ENCODE measurements at places on chromosomes 7 and 10. TPM values are rescaled to one million over a fixed set of nuclear protein-coding genes. Genes with fewer than 3 reads are reported as not detected.

MOGAT3 gene
- polyA plus RNA-seq: not detected

NODAL gene
- polyA plus RNA-seq: not detected

KRIT1 gene
- polyA plus RNA-seq: 13.6 TPM

ZNF804B gene
- polyA plus RNA-seq: not detected

MCMBP gene
- 44.8 TPM for polyA plus RNA-seq

VWA2 gene
- not detected for polyA plus RNA-seq

PLCE1 gene
- polyA plus RNA-seq: 0.01 TPM

OTUD1 gene
- 1.3 TPM for polyA plus RNA-seq

TMEM209 gene
- polyA plus RNA-seq: 12.9 TPM

GRCh38 chr10:98295907-98296306 lies 27.9 kb upstream of the LOXL4 start:
- DNase-seq: no peak

DNA sequence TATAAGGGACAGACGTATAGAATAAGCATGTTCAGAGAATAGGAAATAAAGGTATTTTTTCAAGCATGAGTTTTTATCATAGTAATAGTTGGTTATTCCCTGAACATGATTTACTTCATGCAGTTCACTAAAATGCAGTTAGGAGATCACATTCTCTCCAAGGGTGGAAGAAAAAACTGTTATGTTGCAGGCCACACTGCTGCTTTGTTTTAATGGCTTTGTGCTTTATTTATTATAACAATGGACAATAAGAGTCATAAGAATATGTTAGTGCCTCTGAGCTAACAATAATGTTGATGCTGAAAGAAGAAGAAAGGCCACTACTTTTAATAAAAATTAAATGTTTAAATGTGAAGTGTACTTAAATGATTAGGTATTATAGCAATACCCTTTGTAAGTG lies 78.5 kb upstream of the GATAD1 start:
- DNase-seq: no peak

DNA sequence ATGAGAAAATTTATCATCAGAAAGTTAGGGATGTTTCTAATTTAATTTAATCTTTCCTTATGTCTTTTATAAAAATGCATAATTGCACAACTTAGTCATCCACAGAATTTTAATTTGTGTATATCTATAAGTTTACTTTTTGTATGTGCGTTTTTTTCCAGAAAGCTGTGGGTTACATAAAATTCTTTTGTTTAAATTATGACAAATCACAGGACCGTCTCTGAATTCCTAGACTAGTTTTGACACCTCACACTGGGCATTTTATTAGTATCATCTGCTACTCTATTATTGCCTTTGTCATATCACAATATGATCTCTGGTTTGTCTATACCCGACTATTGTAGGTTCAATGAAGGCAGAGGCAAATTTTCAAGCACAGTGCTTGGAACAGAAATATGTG lies 482.4 kb upstream of the SEMA3D start:
- no peak for DNase-seq

GRCh38 chr7:101201695-101202602 lies 1.1 kb upstream of the MOGAT3 start:
- DNase-seq: no peak

GRCh38 chr7:77498659-77499379 lies 38.3 kb upstream of the PTPN12 start:
- no peak for DNase-seq

GRCh38 chr7:67571026-67571545 lies 574.5 kb downstream of the TYW1 start:
- no peak for DNase-seq

GRCh38 chr7:5492636-5493020 lies 69.0 kb upstream of the TNRC18 start:
- no peak for DNase-seq

GRCh38 chr10:114548662-114549061 lies 109.4 kb downstream of the ABLIM1 start:
- DNase-seq: peak; percentile 79

DNA sequence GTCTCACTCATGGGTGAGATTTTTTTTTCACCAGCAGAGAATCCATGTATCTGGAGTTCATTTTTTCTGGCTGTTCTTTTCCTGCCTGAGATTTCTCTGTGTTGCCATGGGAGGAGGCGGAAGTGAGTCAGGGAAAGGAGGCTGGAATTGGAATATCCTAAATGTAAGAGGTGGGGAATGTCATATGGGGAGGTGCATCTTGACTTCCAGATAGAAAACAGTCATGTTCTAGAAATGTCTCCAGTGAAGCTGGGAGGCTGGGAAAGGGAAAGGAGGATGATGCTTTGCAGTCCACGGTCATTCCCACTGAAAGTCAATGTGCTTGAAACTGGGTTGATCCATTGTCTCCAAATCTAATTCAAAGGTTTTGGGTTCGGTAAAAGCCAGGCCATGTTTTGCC lies 39.7 kb upstream of the HPS1 start:
- DNase-seq: no peak

DNA sequence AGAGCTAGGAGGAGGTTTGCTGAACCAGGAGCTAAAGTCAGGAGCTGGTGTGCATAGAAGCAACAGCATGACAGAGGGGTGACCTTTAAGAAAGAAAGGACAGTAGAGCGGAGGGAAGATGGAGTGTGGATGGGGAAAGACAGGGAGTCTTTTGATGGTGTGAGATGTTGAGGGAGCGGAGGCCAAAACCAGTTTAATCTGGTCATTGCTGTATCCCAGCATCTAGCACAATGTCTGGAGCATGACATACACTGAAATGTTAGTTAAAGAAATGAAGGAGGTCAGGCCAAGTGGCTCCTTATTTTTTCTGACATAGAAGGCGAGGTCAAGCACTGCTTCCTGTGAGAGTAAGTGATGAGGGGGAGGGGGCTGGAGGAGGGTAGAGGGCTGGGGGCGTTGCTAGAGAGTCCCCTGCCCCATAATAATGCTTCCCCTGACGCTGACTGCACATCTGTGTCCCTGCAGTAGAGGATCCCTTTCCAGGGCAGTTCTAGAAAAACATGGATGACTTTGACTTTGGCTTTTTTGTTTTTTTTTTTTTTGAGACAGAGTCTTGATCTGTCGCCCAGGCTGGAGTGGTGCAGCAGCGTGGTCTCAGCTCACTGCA lies 70.2 kb downstream of the ZNF467 start:
- no peak for DNase-seq

DNA sequence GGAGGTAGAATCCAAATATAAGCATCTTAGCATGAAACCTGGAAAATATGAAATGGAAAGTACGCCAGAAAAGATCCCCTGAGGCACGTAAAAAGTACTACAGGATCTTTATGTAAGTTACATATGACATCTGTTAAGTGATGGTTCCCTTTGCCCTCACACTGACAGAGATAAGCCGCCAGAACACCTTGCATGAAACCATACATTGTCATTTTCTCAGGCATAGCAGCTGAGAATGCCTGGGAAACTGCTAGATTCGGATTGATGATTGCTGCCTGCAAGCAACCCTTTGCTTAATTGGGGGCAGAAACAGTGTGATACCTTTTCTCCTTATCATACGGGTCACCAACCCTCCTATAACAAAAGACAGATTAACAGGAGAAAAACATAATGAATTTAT lies 826.6 kb upstream of the LRRN3 start:
- DNase-seq: no peak

Measured in endothelial cell of umbilical vein (primary cell).